WTC11 (cell line): ENCODE measurements at places on chromosomes 6 and 20.

DNA sequence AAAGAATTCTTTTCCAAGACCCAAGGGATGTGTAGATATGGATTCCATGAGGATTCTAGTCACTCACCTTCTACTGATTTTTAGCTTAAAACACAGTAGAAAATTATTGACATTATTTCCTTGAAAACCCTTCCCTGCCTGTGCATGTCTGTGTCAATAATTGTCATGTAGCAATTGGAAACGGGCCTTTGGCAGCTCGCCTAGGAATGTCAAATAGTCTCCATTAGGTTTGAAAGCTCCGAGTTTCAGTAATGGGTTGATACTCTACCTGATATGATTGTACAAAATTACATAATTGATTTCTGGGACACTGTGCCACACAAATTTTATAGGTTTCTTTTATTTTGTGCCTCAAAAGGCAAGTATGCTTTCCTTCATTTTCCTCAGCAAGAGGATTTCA, 515.2 kb upstream of the ARID1B start:
- DNase-seq, result no peak

DNA sequence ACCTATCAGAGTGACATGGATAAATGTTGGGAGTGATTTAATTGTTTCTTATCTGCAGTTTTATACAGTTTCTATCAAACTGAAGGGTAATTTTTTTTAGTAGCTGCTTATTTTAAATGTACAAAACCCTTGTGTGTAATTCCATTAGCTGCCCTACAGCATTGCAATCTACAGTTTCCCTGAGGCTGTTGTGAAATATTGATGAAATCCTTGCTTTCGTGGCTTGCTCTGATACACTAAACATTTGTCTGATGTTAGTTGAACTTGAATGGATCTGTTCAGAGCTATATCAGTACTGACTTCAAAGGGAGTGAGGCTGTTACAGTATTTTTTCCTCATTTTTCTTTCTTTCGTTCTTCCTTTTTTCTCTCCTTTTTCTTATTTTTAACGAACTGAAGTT, 255.4 kb downstream of the TSHZ2 start:
- DNase-seq, result no peak

- DNase-seq, result no peak
Measured at GRCh38 chr20:53186635-53187034, 214.5 kb downstream of the TSHZ2 start.

GRCh38 chr6:145497006-145497405, 238.3 kb downstream of the EPM2A start:
- no peak for DNase-seq

- no peak for DNase-seq
Measured at GRCh38 chr6:107550241-107550840, 60.4 kb downstream of the SOBP start.

GRCh38 chr6:42726485-42727086, 4.2 kb upstream of the PRPH2 start:
- peak; percentile 58 for DNase-seq

- no peak for DNase-seq
Measured at GRCh38 chr6:42336431-42336830, 115.3 kb downstream of the TRERF1 start.

DNA sequence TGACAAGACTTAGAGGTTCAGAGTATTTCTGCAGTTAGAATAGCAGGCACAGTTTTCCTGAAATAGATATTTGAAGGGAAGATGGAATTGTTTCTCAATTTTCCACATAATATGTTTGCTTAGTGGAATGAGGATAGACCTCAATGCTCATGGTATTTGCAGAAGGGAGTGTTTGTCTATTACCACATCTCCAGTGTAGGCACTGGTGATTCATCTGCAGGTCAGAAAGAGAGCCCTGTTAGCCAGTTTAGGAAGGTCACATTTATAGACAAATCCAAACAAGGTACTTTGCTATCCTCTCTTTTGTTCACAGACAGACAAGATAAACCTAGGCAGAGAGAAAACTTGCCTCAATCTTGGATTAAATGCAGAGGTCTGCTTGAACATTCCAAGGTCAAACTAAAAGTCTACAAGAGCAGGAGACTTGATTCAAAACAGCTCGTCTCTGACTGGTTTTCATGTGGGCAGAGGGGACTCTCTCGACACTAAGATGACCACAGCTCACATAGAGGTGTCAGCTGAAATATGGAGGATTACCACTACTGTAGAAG, 22.8 kb downstream of the ISM1 start:
- no peak for DNase-seq

DNA sequence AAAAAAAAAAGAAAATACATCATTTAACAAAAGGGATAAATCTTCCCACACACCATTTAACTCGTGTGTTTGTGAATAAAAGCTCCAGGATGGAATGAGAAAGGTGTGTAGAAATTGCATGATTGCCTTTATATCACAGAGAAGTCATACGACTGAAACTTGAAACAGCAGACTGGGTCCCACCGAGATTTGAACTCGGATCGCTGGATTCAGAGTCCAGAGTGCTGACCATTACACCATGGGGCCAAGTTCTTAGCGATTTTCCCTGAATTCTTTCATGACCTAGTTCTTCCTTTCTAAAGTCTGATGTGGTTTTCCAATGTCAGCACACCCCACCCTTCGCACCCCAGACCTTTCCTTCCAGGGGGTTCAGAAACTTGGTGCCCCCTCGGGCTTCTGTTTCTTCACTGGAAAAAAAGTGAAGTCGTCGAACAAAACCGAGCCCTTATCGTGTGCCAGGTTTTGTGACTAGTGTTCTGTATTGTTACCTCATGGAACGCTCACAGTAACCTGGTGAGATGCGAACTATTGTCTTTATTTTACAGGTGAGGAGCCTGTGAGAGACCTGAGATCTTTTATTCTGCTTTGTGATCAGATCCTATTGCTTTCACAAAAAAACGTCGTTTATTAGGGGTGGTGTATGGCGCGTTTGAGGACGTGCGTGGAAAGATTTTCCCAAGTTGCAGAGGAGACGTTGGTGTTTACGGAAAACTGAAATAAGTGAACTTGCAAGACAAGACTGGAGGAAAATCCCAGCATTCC, 120.8 kb downstream of the OR2B2 start:
- peak; percentile 71 for DNase-seq

DNA sequence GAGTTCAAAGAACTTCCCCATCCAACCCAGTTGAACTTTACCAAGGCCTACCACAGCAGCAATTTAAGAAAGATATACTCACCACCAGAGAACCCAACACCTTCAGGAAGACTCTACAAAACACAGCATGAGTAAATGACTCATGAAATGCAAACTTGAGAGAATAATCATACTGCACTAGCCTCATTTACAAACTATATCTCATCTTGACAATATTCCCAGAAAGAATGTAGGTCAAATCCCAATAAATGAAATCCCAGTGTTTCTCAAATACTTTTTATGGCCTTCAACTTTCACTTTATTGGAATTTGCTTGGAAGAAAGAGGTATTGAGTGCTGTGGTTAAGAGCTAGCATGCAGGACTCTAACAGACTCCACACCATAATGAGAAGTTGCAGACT, 60.0 kb downstream of the FYN start:
- no peak for DNase-seq

DNA sequence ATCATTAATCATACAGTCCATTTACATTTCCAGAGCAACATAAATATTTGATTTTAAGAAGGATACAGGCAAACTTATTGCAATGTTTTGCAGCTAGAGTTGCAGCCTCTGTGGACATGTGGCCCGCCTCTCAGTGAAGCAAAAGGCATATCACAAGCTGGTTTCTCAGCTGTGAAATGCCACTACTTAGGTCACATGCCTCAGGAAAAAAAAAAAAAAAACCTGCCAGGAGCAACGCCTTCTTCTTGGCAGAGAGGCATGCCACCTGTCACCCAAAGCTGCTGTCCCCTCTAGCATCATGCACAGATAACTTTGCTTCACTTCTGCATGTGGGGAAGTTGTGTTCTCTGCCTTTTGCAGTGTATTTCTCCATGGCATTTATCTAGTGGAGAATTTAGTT, 18.5 kb downstream of the GRM1 start:
- no peak for DNase-seq

DNA sequence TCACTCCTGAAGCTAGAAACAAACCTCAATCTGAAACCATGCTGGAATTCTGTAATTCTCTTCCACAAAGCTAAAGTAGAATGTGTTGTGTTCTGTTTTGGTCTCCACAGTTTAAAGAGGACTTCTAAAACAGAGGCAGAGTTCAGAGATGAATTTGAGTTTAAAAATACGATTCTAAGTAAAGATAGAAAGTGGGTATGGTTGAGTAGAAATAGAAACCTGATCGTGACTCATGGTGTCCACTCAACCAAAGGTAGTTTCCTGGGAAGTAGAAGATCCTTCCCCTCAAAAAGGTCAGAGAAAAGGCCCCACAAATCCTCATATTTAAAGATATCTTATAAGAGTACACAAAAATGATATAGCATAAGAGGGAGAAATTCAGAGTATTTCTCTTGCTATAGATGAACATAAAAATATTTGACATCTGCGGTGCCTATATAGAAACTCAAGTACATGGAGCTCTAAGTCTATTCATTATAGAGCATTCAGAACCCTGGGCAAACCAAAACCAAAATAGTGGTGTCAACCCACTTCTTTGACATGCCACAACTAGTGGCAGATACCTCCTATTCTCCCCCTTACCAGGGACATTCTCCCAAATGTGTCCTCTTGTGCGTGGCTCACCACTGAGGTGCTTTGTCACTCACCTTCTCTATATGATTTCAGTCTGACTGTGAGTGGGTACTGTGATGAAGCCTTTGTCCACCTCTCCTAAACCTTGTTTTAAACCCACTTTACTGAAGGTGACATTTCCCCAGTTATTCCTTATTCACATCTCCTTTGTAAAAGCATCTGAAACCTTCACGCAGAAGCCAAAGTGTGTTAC, 84.5 kb downstream of the PLCB1 start:
- DNase-seq, result no peak

GRCh38 chr6:25360621-25361020, 81.4 kb downstream of the CARMIL1 start:
- DNase-seq, result no peak

- DNase-seq, result peak; percentile 25
Measured at GRCh38 chr6:166656230-166657151, 29.4 kb upstream of the RPS6KA2 start.

- DNase-seq, result no peak
Measured at GRCh38 chr20:10951216-10951615, 277.4 kb upstream of the JAG1 start.

DNA sequence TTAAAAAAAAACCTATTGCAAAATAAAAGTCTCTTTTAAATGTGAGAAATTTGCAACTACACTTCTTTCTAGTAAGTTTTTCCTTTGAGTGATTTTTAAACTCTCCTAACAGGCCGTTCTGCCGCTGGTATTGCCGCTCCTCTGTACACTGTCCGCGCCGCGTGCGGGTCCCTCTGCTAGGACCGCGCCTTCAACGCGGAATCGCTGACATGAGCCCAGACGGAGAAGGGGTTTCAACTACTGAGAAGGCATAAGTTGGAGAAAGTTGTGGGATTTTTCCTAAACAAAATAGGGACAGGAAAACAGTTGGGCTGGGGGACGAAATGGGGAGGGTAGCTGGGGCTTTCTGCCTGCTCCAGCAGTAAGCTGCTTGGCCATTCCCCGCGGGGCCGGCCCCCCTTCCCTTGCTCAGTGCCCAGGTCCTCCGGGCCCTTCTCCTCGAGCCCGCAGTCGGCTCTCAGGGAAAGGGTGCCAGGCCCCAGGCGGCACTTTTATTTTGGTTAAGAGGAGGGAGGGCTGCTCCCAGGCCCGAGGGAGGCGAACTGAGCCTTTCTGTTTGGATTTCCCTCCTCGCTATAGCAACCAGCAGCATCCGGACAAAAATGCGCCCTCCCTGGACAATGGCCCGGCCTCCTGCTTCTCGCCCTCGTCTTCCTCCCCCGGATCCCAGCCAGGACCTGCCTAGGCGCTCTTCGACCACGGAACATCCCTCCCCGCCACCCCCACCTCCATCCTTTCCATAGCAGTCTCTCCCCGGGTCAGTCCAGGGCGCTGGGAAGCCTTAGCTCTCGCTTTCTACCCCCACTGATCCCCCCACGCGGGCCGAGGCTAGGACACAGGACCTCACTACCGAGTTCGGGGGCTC, 6.8 kb upstream of the POU3F2 start:
- peak; percentile 62 for DNase-seq

DNA sequence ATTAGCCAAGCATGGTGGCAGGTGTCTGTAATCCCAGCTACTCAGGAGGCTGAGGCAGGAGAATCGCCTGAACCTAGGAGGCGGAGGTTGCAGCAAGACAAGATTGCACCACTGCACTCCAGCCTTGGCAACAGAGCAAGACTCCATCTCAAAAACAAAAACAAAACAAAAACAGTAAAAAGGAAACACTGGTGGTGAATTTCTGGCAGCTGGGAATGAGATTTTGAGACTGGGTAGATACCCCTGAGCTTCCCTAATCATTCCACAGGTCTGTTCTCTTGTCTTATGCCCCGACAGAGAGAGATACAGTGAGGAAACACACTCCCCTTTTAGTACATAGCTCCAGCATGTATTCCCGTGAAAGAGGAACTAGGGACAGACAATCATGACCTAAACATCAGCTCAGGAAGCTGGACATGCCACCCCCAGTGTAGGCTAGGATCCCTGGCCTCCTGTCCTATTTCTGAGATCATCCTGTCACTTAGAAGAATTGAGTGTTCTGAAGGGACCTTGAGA, 9.6 kb downstream of the MAN1A1 start:
- DNase-seq, result no peak

GRCh38 chr6:112332274-112332673, 14.9 kb upstream of the RFPL4B start:
- DNase-seq, result no peak

- no peak for DNase-seq
Measured at GRCh38 chr6:54217018-54217417, 91.2 kb upstream of the TINAG start.

- DNase-seq, result peak; percentile 79
Measured at GRCh38 chr6:12012558-12013306, 620 bp downstream of the HIVEP1 start.
